ENCODE measurements at places on chromosomes 1 and 21.

GRCh38 chr1:191546803-191547202 is 611.5 kb upstream of the RGS18 start:
- no peak for DNase-seq

- DNase-seq = no peak
These were observed 41.4 kb downstream of the ACOT7 start for GRCh38 chr1:6352138-6352563.

GRCh38 chr1:15028102-15028501 is 125.4 kb upstream of the TMEM51 start:
- DNase-seq = no peak

GRCh38 chr1:229621663-229622062 is 4.3 kb downstream of the TAF5L start:
- DNase-seq = no peak

DNA sequence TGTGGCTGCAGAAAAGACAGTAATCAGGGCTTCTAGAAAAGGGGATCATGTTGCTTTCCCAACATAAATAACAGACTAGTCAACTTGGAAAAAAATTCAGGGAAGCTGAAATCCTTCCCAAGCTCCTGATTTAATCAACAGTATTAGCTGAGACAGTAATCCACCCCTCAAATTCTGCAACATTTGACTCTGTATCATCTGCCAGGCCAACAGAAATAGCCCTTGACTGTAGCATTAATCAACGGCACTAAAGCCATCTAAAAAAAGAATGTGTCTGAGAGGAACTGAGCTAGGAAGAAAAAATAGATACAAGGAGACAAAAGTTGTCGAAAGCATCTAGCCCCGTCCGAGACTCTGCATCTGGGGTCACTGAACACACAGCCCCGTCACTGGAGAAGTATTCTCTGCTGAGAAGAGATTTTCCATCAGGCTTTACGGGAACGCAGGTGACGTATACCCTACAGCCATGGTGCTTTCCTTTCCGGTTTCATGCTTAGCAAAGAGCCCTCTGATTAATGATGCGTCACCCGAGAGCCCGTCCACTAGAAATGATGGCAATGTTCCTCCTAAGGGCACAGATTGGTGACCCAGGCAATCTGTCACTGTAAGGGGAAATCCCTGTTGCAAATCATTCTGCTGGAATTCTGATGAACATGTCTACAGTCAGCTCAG is 42.1 kb upstream of the TP53BP2 start:
- DNase-seq = no peak

GRCh38 chr1:62208087-62208486 is 13.4 kb downstream of the L1TD1 start:
- DNase-seq = no peak

- no peak for DNase-seq
These were observed 63.7 kb downstream of the FAAP20 start for GRCh38 chr1:2130871-2131289.

DNA sequence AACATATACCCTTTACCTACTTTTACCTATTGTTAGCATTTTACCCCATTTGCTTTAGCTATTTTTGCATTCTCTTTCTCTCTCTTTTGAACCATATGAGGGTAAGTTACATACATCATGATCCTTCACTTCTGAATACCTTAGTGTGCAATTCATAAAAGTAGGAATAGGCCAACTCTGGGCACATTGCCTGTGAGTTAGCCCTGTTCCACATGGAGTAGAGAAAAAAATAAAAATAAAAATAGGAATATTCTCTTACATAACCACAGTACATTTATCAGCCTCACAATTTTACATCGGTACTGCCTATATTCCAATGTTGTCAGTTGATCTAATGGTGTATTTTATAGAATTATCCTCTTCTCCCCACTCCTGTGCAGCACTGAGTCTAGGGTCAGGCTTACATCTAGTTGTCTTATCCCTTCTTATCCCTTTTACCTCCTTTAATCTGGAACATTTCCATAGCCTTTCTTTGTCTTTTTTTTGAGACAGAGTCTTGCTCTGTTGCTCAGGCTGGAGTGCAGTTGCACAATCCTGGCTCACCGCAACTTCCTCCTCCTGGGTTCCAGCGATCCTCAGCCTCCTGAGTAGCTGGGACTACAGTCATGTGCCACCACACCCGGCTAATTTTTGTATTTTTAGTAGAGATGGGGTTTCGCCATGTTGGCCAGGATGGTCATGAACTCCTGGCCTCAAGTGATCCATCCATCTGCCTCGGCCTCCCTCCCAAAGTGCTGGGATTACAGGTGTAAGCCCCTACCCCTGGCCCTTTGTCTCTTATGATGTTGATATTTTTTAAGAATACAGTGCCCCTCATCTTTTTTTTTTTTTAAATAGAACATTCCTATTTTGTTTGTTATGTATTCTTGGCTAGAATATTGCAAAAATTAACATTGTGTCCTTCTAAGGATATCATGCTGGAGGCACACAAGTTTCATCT is 11.1 kb upstream of the SLC30A1 start:
- DNase-seq = no peak

DNA sequence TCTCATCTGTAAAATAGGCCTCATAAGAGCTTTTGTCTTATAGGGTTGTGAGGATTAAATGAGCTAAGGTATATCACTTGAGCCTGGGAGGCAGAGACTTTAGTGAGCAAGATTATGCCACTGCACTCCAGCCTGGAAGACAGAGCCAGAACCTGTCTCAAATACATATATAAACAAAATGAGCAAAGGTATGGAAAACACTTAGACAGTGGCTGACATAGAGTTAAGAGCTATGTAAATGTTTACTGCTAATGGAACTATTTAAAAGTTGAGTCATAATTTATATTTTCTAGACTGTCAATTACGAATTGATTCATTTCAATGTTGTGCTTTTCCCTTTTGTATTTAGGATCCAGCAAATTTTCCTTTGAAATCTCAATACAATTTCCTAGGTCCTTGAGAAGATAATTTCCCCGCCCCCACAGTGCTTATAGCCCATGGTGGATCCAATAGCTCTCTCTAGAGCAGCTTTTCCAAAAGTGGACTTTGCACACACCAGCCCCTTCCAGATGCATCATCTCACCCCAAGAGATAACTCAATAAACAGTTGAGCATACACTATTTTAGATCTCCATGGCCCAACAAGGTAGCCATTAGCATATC is 21.8 kb upstream of the RUNX3 start:
- DNase-seq = no peak

DNA sequence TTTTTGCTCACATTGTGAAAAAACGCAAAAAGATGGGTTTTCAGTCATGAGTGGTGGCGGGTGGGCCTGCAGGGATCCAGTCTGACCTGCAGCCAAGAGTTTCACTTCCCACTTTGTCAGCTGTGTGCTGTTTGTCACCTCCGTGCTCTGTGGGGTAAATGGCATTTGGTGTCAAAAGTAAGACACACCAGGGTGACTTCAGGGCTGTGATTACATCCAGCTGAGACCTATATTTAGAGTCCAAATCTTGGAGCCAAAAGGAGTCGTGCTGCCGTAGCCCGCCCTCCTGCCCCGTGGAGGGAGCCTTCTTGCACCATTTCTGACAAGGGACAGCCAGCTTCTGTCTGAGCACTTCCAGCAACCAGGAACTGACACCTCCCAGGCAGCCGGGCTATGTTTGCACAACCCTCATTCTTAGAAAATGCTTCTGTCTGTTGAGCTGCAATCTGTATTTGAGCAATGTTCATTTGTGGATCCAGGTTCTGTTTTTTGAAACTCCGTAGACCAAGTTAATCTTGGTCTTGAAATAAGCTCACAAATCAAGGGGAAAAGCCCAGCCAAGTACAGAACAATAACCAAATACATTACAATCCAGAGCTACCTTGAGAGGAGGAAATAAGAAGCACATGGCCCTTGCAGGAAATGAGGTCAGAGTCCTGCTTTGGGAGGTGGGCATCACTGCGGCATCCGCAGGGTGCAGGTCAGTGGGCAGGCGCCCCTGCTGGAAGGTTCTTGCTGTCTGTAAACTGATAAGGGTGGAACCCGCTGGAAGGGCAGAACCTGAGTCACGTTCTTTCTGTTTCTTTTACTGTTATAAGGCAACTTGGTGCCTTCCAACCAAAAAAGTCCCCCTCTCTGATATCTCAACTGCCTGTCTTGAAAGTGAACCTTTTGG is 14.4 kb downstream of the ABCG1 start:
- DNase-seq = no peak

- peak; percentile 12 for DNase-seq
These were observed 133.7 kb downstream of the CAPN8 start for GRCh38 chr1:223531742-223532341.
